ENCODE measurements at places on chromosomes 11 and 22. TPM values are rescaled to one million over a fixed set of nuclear protein-coding genes. Genes with fewer than 3 reads are reported as not detected.

TP53I11 gene
- total RNA-seq: 66.5 TPM

BTBD18 gene
- not detected for total RNA-seq

LTO1 gene
- total RNA-seq: 20.6 TPM

OR4A16 gene
- total RNA-seq: not detected

NXPE4 gene
- not detected for total RNA-seq

CREB3L1 gene
- 37.7 TPM for total RNA-seq

PGA5 gene
- total RNA-seq: not detected

TRPT1 gene
- total RNA-seq: 66.0 TPM

TRIM49 gene
- total RNA-seq: not detected

ZNF214 gene
- 2.1 TPM for total RNA-seq

ZP1 gene
- 5.3 TPM for total RNA-seq

ASRGL1 gene
- total RNA-seq: 0.43 TPM

CCDC116 gene
- total RNA-seq: 0.54 TPM

DDI1 gene
- total RNA-seq: not detected

FAM180B gene
- total RNA-seq: not detected

MS4A3 gene
- not detected for total RNA-seq

HORMAD2 gene
- total RNA-seq: not detected

ADAMTS8 gene
- total RNA-seq: 0.63 TPM

PANX2 gene
- total RNA-seq: not detected

HIRA gene
- 18.6 TPM for total RNA-seq

RAG2 gene
- not detected for total RNA-seq

CFAP300 gene
- 7.3 TPM for total RNA-seq

SLC22A12 gene
- not detected for total RNA-seq

POU2F3 gene
- not detected for total RNA-seq

PRCP gene
- 66.3 TPM for total RNA-seq

C11orf86 gene
- not detected for total RNA-seq

RIC8A gene
- 226 TPM for total RNA-seq

TTLL1 gene
- 16.0 TPM for total RNA-seq

FZD4 gene
- 21.3 TPM for total RNA-seq

CSNK2A3 gene
- total RNA-seq: 3.3 TPM

C22orf42 gene
- total RNA-seq: not detected

RBMXL2 gene
- total RNA-seq: not detected

MAML2 gene
- total RNA-seq: 22.1 TPM

GPR83 gene
- not detected for total RNA-seq

OR10A6 gene
- total RNA-seq: 0.11 TPM

RGL4 gene
- not detected for total RNA-seq

OR2AT4 gene
- total RNA-seq: not detected

C22orf31 gene
- not detected for total RNA-seq

MYOD1 gene
- total RNA-seq: not detected

All from GM23248 (cell line).